ENCODE measurements at places on chromosomes 5 and 9.
A peak's percentile ranks its signal among the peaks of the same experiment; 100 is the strongest.

DNA sequence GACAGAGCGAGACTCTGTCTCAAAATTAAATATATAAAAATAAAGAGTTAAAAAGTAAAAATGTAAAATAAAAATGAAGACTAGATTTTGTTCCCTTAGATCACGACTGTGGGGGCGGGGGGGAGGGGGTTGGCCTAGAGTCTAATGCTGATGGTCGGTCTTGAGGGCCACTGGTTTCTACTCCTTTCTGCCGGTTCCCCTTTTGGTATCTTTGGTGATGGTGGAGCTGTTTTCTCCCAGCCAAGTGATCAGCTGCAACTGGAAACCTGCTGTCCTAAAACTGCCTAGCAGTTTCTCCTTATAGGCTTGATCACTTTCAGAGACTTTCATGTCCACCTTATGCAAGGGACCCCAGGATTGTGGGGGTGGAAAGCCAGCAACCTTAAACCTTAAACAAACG, 1.1 kb downstream of the SRD5A1 start:
- peak; percentile 67 for DNase-seq

DNA sequence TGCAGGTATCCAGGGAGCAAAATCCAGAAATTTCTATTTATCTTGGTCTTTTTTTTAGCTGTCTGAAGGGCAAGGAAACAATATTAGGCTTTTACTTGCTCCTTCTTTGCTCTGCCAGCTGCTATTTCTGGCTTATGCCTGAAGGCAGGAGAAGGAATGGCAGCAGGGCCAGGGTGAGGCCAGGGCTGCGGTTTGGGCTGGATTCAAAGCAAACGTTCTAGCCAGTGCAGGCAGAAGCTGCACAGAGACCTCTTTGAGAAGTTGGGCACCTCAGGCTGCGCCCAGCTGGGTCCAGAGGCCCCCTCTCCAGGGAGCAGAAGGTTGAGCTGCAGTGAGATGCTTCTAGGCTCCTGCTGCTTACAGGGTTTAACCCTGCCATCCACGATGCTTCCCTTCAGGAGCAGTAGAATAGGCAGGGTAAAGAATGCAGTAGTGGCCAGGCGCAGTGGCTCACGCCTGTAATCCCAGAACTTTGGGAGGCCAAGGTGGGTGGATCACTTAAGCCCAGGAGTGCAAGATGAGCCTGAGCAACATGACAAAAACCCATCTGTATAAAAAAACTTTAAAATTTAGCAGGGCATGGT, 201.2 kb downstream of the ADCY2 start:
- DNase-seq = no peak

DNA sequence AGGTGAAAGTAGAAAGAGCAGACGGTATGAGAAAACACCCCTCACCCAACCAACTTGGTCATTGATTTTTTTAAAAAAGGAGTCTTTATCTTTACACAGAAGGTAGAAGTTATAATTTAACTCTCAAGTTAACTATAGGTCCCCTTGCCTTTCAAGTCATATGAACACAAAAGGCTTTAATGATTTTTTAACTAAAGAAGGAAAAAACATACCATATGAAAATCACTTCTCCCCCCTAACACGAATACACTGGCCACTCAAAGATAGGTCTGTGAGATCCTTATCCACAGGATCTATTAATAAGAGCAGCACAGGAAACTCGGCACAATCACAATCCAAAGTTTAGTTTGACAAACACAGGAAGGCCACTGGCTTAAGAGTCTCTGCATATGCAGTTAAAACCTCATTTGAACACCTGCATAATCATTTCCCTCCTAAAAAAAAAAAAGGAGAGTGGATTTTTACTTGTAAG, 138.0 kb downstream of the ENC1 start:
- no peak for DNase-seq

GRCh38 chr9:113461285-113461684, 2.2 kb upstream of the RGS3 start:
- no peak for DNase-seq

- no peak for DNase-seq
Observed at GRCh38 chr5:164600929-164601535, 1095.6 kb downstream of the MAT2B start.

GRCh38 chr5:11166923-11167322, 405.9 kb upstream of the DAP start:
- no peak for DNase-seq

- peak; percentile 9 for DNase-seq
Observed at GRCh38 chr5:36900283-36900682, 23.7 kb downstream of the NIPBL start.

GRCh38 chr9:127036437-127036836, 86.0 kb downstream of the ANGPTL2 start:
- no peak for DNase-seq

DNA sequence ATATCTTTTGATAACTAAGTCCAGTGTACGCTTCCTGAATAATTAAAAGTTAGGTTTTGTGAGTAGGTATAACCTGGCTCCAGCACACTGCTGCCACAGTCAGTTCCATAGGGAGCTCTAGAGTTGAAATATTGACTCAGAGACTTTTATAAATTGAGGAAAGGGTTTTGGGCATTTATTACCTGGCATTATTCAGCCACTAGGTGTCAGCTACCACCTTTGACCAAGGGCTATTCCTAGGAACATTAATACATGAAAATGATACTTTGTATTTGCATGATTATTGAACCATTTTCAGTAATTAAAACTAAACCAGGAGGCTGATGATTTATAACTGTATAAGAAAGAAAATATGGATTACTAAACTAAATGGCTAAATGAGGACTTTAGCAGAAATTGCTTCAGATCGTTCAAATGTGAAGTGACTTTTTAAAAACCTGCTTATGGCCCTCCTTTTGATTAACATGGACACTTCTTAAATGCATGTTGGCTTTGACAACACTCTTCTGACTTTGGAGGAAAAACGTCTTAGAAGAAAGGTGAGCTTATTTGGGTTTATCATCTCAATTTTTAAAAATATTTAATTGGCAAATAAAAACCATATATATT, 83.0 kb downstream of the SMC2 start:
- DNase-seq = no peak

GRCh38 chr5:72605632-72606031, 98.4 kb upstream of the ZNF366 start:
- DNase-seq = no peak

DNA sequence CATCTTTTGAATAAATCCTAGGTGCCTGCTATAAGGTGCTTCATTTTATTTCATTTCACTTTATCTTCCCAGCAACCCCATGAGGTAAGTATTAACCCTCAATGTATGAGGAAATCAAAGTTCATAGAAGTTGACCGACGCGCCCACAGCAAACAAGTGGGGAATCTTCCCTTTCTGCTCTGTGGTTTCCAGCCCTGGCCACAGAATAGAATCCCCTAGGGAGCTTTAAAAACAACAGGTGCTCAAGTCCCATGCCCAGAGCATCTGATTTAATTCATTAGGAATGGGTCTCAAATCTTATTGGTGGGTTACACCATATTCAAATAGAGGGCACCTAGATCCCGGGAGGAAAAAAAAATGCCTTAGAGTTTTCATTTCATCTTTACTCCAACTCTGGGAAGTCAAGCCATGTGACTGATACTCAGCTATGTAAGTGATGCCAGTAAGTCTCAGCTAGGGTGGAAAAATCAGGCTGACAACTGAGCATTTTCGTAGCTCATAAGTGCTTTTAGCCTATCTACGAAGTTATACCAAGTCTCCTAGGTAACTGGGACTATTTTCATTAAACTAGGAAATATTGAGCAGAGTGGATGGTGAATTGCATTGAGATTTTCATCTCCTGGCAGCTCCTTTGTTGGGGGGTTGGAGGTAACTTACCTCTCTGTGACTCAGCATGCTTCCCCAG, 353.4 kb upstream of the SLC30A5 start:
- DNase-seq = no peak

GRCh38 chr5:68330574-68330973, 115.0 kb downstream of the PIK3R1 start:
- no peak for DNase-seq

GRCh38 chr5:30879887-30880286, 313.6 kb upstream of the CDH6 start:
- no peak for DNase-seq

GRCh38 chr5:123809594-123810221, 297.7 kb downstream of the CSNK1G3 start:
- no peak for DNase-seq

DNA sequence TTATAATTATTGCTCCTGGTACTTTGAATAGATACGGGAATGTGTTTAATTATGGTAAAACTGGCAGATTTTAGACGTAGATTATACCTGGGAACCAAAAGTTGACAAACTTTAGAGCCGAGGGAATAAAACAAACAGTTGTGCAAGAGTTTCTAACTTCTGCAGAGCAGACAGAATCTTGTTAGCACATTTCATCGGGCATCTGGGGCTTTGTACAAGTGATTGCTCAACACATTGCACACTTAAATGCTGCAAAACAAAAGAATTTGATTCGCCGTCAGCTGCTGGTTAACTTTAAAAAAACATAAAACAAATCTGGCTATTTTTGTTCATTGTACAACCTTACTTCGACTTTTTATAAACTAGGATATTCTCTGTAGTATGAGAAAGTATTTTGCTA, 398.1 kb downstream of the MAN2A1 start:
- DNase-seq = peak; percentile 31

DNA sequence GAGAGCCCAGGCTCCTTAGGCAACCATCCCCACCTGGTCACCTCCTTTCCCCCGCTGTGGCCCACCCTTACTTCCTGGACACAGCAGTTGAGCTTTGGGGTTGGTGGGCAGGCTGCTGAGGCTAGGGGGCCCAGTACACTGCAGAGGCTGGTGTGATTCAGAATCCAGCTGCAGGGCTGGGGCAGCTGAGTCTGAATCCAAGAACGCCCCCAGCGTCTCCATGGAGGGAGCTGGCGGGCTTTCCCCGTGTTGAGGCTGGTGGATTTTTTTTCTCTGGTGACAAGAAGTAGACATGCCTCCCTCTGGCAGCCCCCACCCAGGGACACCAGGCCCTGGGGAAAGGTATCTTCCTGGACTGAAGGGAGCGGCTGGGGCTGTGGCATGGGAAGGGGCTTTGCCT, 104.8 kb downstream of the RXRA start:
- DNase-seq = no peak

DNA sequence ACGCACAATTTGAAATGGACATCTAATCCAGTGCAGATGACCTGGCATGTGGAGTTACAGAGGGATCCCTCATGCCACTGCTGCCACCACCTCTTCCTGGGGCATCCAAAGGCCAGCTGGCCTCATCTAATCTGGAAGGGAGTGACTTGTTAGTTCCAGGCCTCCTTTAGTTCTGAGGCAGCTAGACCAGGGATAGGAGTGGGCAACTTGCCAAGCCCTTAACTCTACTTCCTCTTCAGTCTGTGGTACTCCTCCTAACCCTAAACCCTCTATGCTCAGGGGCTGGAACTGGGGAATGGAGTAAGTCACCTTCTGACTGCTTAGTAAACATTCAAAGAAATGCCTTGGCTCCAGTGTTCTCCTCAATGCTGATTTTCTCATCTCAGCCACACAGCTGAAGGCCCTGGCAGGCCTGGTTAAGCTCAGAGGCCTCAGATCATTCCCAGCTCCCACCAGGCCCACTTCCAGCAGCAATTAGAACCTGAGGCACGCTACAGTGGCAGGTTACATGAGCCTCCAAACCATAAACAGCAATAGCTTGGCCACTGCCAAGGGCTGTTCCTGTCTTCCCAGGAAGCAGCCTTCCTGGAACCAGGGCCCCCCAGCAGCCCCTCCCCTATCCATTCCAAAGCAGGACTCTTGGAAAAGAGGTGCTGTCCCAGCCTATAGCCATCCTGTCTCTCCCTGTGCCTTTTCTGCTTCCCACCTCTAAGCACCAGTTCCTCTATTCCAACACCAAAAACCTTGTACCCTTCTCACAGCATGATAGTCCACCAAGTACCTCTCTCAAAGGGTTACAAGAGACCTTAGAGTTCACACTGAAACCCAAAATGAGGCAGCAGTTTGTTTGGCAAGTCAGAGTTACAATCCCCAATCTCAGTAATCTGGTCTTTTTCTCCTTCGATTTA, 2.0 kb downstream of the EIF4EBP3 start:
- peak; percentile 95 for DNase-seq

DNA sequence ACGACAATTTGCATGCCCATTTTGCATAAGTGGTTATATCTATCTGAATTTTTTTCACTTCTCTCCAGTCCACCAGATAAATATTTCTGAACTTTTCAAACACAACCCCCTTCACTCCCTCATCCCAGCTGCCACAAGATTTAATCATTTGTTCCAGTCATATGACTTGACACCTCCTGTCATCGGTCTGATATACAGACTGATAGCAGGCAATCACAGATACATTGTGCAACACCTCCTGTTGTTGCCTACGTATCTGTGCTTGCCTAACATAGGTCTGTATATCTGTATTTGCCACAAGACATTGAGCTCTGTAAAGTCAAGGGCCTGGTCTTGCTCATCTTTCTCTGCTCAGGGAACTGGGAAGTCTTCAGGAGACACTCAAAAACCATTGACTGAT, 65.6 kb downstream of the GNA14 start:
- DNase-seq = no peak

DNA sequence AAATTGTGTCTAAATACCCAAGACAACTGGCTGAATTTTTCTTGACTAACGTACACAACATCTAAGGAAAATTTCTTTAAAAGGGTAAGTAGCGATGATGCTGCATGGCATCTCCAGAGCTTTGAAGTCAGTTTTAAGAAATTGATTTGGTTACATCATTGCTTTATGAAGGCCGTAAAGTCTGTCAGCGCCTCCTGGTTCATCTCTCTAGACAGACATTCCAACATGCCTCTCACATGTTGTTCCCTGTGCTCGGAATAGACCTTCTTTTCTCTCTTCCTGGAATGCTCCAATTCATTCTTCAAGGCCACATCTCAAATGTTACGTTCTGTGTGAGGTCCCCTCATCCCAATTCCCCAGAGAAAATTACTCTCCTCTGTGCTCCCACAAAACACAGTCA, 108.7 kb upstream of the SSBP2 start:
- no peak for DNase-seq

GRCh38 chr5:96566833-96567587, 95.2 kb upstream of the CAST start:
- no peak for DNase-seq

DNA sequence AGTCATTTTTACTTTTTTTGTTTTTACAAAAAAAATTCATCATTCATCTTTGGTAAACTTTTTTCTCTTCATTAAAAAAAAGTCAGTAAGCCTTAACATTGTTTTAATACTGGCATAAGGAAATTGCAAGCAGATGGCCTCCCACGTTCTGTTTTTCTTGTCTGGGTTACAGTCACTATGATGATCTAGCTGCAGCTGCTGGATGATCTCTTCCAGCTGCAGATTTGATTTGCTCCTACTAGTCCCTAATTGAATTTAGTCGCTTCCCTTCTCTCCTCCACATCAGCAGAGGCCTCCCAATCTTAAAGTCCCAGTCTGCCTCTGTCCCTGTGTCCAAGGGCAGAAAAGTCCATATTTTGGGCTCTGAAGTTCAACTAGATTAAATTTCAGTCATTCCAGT, 106.8 kb upstream of the PTGER4 start:
- DNase-seq = no peak
